ENCODE measurements at places on chromosomes 16 and 17.

DNA sequence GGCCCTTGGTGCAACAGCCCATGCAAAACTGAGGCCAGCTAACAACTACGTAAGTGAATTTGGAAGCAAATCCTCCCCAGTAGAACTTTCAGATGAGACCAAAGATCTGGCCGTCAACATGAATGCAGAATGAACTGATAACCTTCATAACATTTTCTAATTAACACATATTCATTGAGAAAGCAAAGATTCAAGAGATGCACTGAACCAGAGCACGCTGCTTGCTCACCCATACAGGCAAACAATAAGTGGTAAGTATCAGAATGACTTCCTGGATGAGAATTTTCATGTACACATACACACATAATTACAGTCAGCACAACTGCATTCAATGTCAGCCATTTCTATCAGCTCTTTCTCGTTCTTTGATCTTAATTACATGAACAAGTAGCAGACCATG, 30.6 kb downstream of the XYLT1 start:
- DNase-seq, result no peak

DNA sequence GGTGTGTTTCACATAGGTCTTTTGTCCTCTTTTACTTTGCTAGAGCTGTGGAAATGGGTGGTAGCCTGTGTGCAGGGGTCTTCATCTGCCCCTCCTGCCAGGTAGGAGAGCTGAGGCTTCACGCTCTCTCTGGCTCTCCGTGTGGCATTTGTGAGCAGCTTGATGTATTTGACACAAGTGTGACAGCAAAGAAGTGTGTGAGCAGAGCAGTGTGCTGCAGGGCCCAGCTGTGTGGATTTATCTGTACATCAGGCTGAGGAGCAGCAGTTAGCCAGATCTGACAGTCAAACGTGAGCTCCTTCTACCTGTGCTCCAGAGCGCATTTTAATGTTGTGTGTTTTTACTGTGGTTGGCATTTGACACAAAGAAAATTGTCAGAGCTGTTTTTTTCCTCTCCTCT, 101.8 kb downstream of the FTO start:
- no peak for DNase-seq

GRCh38 chr16:85227084-85227945, 115.0 kb upstream of the CIBAR2 start:
- DNase-seq, result no peak

DNA sequence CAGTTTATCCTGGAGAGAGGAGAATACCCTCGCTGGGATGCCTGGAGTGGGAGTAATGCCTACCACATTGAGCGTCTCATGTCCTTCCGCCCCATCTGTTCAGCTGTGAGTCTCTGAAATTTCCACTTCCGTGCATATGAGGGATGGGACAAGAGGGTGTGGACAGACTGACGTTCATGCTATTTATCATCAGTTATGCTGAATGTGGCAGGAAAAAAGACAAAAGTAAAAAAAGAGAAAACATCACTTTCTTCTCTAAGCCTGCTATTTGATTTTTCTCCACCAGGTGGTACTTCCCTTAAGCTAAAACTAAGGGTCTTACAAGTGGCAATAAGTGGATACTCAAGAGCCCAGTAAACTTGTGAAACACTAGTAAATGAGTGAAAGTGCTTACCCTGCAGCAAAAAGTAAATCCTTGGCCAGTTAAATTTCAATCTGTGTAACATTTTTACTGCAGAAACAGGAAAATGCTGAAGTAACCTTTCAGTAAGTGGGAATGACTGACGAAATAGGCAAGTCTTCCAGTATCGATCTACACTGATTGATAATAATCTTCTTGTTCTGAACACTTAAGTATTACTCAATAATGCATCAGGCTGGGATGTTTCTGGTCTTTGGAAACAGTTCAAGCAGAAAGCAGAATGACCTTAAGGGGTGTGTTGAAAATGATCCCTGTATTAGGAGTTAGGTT, 5.6 kb downstream of the CRYBA1 start:
- DNase-seq, result peak; percentile 73

- DNase-seq, result peak; percentile 78
Measured at GRCh38 chr17:73481676-73482075, 162.6 kb downstream of the SDK2 start.

- DNase-seq, result no peak
Measured at GRCh38 chr17:74568106-74568873, 981 bp upstream of the CD300H start.

- DNase-seq, result no peak
Measured at GRCh38 chr16:89944773-89945172, 3.8 kb upstream of the DEF8 start.

- DNase-seq, result peak; percentile 18
Measured at GRCh38 chr16:2386990-2387389, 42.3 kb upstream of the CCNF start.

GRCh38 chr17:14732211-14732610, 431.3 kb downstream of the HS3ST3B1 start:
- no peak for DNase-seq

GRCh38 chr17:32558997-32559650, 72.3 kb downstream of the CDK5R1 start:
- no peak for DNase-seq

- peak; percentile 82 for DNase-seq
Measured at GRCh38 chr17:2025220-2025621, at the start of gene RTN4RL1. TSS of gene RTN4RL1 (minus strand) at chr17:2025334. CDS start at chr17:2024865, 469 bp downstream.

GRCh38 chr16:77214411-77215138, 15.4 kb downstream of the SYCE1L start:
- no peak for DNase-seq

DNA sequence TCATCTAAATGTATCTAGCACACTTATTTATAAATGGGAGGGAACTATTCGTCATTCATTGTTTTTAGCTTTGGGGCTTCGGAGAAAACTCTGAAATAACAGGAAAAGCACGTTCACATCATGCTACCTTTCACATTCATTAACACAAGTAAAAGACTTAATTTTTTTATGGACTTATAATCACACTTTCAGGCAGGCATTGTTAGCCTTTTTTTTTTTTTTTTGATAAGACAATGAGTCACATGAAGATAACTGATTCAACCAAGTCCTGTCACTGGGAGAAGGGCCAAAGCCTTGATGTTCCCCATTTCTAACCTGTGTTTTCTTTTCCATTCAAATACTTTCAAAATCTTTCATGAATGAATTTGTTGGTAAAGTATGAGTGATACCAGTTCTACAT, 631.3 kb upstream of the CA10 start:
- no peak for DNase-seq

All from hematopoietic multipotent progenitor cell treated with erythropoietin and hydrocortisone succinate and interleukin-3 and kit ligand, for 4 days (in vitro differentiated cells).